ENCODE measurements at places on chromosomes 16 and 17.
A peak's percentile ranks its signal among the peaks of the same experiment; 100 is the strongest.

DNA sequence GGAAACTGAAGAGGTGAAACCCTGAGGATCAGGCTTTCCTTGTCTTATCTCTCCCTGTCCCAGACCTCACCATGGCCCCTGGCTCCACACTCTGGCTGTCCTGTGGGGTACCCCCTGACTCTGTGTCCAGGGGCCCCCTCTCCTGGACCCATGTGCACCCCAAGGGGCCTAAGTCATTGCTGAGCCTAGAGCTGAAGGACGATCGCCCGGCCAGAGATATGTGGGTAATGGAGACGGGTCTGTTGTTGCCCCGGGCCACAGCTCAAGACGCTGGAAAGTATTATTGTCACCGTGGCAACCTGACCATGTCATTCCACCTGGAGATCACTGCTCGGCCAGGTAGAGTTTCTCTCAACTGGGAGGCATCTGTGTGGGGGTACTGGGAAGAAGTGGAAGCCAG, 1.4 kb downstream of the CD19 start:
- DNase-seq, result no peak

- no peak for DNase-seq
These were observed 18.2 kb upstream of the FAM83G start for GRCh38 chr17:19022747-19023146.

- no peak for DNase-seq
These were observed 31.3 kb downstream of the ZCCHC14 start for GRCh38 chr16:87461466-87461991.

- DNase-seq, result no peak
These were observed 685.3 kb downstream of the WWOX start for GRCh38 chr16:78784771-78785170.

DNA sequence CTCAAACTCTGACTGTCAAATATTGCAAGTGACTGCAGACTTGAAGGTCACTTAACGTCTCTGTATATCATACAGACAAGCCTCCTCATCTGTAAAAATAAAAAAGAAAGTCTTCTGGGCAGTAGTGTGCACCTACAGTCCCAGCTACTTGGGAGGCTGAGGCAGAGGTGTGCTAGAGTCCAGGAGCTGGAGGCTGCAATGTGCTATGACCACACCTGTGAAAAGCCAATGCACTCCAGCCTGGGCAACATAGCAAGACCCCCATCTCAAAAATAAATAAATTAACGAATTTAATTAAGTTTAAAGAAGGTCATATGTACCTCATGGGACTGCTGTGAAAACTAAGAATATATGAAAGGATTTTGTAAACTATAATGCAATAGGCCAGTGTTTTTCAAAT, 35.0 kb upstream of the C17orf78 start:
- DNase-seq, result no peak

DNA sequence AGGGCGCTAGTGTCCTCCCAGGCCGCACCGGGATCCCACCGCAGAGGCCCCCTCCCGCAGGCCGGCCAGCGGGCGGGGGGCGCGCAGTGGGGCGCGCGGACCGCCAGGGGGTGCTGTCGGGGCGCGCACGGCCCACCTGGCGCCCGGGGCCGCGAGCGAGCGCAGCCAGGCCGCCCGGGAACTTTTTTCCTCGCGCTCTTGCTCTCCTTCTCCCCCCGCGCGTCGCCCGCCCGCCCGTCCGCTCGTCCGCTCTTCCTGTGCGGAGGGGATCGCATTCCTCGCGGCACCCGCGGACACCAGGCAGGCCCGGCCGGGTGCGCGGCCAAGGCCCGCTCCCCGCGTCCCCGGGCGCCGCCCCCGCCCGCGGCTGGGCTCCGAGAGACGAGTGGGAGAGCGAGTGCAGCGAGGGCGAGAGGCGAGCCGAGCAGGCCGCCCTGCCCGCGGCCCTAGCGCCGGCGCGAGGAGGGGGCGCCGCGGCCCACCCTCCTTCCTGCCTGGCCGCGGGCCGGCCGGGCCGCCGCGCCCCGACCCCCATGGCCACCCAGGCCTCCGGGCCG, at the start of gene RAI1:
TSS of gene RAI1 (plus strand) at position 272 of the 557 bp plus-strand sequence. CDS start 111,491 bp downstream, outside the sequence.
- DNase-seq, result peak; percentile 59

DNA sequence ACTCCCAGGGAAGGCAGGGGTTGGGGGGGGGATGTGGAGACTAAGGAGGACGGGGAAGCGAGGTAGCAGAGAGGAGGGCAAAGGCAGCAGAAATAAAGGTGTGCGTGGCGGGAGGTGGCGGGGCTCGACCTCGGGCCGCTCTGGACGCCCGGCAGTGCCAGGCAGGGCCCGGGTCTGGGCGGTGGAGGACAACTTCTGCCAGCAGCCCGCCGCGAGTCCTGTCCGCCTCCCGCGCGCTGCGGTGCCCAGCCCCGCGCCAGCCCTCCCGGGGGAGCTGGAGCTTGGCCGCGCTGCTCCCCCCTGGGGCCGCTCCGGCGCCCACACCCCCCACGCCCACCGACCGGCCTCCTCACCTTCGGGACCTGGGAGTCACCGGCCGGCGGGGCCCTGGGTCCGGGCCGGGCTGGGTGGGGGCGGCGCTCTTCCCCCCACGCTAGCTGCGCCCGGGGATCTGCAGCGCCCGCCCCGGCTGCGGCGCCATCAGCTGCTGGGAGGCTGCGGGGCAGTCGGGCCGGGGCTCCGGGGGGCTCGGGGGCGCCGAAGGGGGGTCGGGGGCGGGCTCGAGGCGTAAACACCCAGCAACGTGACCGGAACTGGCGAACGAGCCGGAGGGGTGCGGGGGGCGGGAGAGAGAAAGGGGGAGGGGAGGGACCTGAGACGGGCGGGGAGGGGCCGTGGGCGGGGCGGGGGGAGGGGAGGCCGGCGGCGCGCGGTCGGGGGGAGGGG, at the start of gene CCDC92B:
TSS of gene CCDC92B (minus strand) at position 595 of the 726 bp plus-strand sequence. CDS start 14,507 bp downstream, outside the sequence.
- no peak for DNase-seq

GRCh38 chr17:29032013-29032856, 10.7 kb upstream of the PIPOX start:
- DNase-seq, result no peak

- DNase-seq, result no peak
These were observed 29.9 kb downstream of the METTL16 start for GRCh38 chr17:2481760-2482159.

DNA sequence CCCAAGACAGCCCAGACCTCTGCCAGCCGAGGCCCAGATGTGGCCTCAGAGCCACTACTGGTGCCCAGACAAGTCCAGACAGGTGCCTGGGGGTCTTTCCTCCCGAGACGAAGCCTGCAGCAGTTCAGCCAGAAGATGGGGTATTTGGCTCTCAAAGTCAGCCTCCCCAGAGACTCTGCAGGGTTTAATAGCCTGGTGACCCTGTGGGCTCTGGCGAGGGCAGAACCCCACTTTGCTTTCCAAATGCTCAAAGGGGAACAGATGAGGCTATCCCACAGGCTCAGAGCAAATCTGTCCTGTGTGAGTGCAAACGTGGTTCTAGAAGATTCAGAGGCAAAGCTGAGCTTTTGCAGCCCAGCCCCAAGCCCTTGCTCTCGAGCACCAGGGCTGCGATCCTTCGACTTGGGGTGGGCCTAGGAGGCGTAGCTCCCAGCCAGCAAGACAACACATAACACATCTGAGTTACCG, 236.0 kb downstream of the MRTFB start:
- no peak for DNase-seq

- DNase-seq, result no peak
These were observed 380.4 kb upstream of the CCL2 start for GRCh38 chr17:33874617-33875060.

DNA sequence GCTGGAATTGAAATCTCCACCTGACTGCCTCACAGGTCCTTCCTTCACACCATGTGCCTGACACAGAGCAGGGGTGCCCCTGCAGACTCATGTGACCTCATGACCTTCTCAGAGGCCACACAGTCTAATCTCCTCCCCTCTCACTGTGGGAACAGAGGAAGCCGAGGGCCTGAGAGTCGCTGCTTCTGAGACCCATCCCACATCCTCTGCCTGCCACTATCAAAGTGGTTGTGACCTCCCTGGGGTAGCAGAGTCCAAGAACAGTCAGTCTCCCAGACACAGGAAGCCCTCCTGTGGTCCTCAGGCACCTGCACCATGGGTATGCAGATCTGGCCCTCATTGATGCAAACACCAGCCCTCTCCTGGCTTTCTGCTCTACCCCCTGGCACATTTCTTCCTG, 78.5 kb downstream of the RAB11FIP4 start:
- DNase-seq, result no peak

GRCh38 chr16:11333010-11333409, 12.2 kb upstream of the RMI2 start:
- no peak for DNase-seq
